DMS153 (cell line): ENCODE measurements at places on chromosomes 7 and 10.

- DNase-seq = peak; percentile 88
Measured at GRCh38 chr7:2863461-2864066, 19.5 kb upstream of the GNA12 start.

DNA sequence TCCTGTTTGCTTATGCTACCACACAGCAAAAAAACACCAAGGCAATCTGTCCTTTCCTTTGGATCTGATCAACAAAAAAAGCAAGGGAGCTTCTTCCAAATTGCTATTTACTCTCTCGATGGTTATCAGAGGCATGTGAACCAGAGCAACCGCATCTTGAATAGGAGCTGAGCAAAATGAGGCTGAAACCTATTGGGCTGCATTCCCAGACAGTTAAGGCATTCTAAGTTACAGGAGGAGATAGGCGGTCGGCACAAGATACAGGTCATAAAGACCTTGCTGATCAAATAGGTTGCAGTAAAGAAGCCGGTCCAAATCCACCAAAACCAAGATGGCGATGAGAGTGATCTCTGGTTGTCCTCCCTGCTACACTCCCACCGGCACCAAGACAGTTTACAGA is 76.8 kb upstream of the FRMD4A start:
- DNase-seq = no peak

GRCh38 chr10:132647424-132647823 is 109.8 kb downstream of the INPP5A start:
- DNase-seq = no peak

- peak; percentile 40 for DNase-seq
Measured at GRCh38 chr10:131567279-131568162, 256.0 kb upstream of the TCERG1L start.

- no peak for DNase-seq
Measured at GRCh38 chr10:123270221-123270620, 116.0 kb downstream of the BUB3 start.

GRCh38 chr10:48309711-48310226 is 3.3 kb downstream of the MAPK8 start:
- no peak for DNase-seq

DNA sequence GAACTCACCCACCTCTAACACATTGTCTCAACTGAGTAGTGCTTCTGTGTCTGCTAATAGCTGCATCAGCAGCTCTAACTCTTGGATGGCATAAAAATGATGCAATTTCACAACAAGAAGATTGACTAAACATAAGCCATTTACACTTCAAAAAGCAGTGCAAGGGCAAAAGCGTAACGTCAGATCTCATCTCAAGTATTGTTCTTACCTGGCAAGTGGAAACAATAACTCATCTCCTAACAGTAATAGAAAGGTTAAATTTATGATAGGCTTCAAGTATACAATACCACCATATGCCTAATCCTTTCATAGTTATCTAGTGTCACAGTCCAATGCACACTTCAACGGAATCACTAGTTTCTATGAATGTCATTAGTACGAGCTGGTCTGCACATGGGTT is 14.8 kb downstream of the TPK1 start:
- DNase-seq = no peak

DNA sequence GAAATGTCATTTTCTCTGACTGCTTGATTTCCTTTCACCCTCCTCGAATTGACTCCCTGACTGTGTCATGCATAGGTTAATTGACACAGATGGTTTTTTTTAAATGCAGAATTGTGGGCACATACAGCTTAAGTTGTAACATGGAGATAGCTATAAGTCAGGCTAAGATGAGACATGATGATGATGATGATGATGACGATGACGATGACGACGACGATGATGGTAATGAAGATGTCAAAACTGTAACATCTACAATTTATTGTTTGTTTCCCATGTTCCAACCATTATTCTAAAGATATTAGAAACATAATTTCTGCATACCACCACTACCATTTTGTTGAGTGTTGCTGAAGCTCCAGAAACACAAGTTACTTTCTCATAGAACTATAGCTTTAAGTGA is 1232.8 kb downstream of the XPNPEP1 start:
- no peak for DNase-seq
